ENCODE measurements at places on chromosomes 2 and 18.
A peak's percentile ranks its signal among the peaks of the same experiment; 100 is the strongest.

DNA sequence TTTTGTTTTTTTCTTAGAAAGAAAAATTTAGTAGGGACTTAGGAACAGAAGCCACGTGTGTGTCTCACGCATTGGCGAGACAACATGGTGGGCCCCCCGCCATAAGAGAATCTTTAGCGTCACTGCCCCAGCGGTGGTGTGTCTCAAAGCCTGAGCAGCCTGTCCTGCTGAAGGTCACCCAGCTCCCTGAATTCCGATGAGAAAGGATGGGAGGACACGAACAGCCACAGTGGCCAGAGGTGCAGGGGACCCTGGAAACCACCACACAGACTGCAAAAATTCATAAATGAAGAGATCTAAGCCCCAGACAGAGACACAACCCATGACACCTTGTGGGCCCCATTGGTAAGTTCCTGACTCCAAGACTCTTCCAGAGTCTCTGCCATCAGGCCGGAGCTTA, 266.1 kb upstream of the RAB6C start:
- DNase-seq, result no peak

DNA sequence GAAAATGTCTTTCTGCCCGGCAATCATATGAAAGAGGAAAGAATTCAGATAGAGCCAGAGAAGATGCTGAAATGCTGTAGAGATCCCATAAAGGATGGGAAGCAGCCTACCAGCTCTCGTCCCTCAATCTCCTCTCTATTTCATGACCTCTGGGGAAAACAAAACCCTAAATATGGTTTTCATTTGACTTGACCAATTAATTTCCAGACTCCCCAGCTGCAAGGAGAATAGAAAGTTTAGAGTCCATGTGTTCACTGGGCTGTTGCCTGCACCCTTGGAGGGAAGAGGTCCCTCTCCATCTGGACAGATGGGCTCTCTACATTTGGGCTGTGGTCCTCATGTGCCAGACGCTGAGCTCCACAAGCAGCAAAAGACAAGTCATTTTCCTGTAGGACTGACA, 40.6 kb downstream of the CAPN13 start:
- DNase-seq, result no peak

DNA sequence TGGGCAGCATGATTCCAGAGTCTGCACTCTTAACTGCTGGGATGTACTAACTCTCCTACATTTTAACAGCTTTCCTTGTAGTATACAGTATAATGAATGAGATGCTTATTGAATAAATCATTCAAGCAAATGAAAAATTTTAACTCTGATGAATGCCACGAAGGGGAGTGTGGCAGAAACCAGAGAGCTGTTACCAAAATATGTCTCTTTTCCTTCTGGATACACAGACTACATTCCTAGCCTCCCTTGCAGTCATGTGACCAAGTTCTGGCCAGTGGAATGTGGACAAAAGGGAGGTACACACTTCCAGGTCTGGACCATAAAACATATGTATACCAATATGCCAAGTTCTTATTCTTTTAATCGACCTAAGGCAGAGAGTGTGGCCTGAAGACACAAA, 1.7 kb upstream of the EML4 start:
- no peak for DNase-seq

GRCh38 chr2:117336496-117336895, 478.0 kb upstream of the DDX18 start:
- DNase-seq, result no peak

DNA sequence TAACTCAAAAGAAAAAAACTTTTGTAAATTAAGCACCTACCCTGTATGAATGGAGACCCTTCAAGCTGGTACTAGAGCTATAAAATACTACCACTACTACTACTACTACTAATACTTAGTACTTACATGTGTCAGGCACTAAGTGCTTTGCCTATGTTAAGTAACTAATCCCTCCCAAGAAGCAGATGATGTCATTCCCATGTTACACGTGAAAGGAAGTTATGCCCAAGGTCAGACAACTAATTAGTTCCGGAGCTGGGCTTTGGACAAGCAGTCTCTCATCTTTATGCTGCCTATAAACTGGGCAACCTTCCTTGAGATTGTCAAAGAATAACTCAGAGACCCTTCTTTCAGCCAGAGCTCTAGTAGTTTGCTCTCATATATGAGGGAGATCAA, 13.9 kb upstream of the ATP6V1B1 start:
- no peak for DNase-seq

DNA sequence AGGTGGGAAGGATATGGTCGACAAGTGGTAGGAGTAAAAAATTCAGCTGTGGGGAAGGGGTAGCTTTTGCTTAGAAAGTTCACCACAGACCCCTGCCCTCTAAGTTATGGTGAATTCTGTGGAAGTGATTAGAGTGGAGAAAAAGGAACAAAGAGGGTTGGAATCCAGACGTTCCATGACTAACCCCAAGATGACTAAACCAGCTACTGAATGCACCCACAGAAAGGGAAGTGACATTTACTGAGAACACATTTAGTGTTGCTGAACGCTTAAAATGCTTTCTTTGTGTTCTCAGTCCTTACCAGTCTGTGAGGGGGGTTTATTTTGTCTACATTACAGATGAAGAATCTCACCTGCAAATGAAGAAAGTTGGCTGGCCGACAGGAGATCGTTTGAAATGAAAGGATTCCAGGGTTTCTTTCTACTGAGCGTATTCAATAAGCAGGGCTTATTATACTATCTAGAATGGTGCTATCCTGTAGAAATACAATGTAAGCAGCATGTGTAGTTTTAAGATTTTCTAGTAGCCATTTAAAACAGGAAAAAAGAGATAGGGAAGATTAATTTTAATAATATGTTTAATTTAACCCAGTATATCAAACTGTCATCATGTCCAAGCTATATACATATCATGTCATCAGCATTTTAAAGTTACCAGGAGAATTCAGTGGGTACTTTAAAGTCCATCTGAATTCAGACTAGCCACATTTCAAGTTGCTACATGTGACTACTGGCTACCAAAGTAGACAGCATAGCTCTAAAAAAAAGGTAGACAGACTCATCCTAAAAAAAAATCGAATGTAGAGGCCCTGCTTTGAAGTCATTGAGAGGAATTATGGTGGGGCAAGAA, 60.1 kb downstream of the LIMS1 start:
- no peak for DNase-seq

DNA sequence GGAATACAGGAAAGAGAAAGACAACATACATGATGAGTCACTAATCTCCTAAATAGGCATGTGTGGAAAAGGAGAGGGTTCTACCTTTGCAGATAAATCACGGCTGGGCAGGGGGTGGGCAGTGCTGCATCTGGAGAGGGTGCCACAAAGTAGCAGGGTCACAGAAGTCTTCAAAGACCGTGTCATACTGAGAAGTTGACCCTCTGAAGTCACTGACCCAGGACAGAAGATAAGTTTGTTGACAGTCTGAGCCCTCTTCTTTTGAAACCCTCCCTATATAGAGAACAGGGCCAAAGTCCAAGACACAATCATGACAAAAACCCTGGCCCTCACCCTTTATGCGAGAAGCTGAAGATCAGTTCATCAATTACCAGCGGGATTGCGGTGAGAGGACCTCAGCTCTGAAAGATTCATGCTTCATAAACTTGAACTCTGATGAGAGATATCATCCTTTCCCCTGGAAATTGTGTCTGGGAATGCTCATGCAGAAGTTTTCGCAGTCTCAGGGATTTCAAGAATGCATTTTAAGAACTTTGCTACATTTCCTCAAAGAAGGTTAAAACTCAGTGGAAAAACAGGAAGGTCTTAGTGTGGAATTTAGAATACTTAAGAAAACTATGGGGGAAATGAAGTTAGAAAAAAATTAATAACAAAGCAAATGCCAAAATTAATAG, 129.5 kb downstream of the FAM124B start:
- no peak for DNase-seq

DNA sequence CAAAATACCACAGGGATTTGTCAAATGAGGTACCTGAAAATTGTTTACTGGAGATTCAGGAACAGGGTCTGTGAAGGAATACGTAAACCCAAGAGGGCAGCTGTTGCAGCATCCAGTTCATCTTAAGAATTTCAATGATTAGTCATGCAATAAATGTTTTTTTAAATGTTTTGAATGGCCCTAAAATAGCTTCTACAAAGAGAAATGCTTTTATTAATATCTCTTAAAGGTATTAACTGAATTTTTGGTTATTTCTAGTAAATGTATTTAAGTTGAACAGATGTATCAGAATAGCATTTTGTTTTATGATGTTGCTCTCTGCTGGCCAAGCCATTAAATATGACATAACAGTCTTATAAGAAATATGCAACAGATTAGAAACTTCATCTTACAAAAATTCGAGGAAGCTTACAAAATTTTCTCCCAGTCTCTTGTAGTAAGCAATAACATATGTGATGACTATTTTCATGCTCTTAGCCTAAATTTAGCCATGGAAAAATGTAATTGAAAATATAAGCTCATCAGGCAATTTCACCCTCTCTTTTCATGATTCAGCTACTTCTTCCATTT, 863.9 kb downstream of the SUCLG1 start:
- DNase-seq, result no peak

DNA sequence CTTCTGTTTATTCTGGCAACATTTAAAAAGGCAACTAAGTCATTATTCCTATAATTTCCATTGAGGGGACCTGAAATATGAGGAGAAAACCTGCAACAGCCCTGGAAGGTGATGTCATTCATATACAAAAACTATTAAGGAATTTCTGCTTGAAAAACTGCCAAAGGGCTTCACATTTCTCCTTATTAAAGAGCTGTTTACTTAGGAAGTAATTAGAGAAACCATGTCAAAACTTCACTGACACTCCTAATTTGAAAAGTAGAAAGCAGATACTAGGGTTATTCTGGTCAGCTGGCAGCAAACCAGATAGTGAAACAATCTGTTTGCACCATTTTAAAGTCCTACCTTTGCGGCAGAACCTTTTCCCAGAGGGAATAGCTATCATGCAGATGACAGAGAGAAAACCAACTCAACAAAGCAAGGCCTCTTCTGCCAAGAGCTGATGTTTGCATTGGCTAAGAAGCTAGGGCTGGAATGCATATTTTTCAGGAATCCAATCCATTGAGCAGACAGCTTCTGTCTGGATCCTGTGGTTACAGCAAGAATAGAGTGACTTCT, 592.2 kb upstream of the SYT4 start:
- DNase-seq, result no peak

- no peak for DNase-seq
These were observed 137.8 kb upstream of the GYPC start for GRCh38 chr2:126518196-126518595.

- no peak for DNase-seq
These were observed 1285.7 kb downstream of the CNTNAP5 start for GRCh38 chr2:125310657-125311364.

- DNase-seq, result peak; percentile 37
These were observed 73.9 kb upstream of the TAF1B start for GRCh38 chr2:9769171-9770005.

GRCh38 chr2:8452296-8452695, 229.6 kb upstream of the ID2 start:
- no peak for DNase-seq

GRCh38 chr2:24181849-24182248, 7.0 kb downstream of the FAM228A start:
- no peak for DNase-seq

DNA sequence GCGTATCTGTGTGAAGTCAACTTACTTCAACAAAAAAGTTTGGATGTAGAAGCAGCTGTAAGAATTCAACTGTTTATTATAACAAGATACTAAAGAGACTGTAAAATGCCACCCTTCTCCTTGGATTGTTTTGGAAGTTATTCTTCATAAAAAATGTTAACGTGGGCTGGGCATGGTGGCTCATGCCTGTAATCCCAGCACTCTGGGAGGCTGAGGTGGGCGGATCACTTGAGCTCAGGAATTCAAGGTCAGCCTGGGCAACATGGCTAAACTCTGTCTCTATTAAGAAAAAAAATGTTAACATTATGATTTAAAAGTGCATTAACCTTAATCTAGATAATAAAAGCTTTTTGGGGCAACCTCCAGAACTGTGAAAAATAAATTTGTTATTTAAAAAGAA, 7.7 kb downstream of the CIAO1 start:
- DNase-seq, result no peak

DNA sequence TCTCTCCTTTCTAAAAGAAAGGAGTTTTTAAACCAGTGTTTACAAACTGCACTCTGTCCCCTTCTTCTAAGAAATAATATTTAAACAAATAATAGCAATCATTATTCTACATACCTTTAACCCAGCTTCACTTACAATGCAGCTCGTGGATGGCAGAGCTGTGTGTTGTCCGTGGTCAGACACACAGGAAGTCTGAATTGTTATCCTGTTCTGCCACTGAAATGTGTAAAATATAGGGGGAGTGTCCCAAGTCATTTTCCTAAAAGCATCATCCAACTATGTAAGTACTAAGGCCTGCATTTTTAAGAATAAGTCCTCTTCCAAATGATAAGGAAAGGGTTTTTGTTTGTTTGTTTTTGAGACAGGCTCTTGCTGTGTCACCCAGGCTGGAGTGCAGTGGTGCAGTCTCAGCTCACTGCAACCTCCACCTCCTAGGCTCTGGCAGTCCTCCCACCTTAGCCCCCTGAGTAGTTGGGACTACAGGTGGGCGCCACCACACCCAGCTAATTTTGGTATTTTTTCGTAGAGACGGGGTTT, 2.7 kb upstream of the PPP4R1 start:
- no peak for DNase-seq

DNA sequence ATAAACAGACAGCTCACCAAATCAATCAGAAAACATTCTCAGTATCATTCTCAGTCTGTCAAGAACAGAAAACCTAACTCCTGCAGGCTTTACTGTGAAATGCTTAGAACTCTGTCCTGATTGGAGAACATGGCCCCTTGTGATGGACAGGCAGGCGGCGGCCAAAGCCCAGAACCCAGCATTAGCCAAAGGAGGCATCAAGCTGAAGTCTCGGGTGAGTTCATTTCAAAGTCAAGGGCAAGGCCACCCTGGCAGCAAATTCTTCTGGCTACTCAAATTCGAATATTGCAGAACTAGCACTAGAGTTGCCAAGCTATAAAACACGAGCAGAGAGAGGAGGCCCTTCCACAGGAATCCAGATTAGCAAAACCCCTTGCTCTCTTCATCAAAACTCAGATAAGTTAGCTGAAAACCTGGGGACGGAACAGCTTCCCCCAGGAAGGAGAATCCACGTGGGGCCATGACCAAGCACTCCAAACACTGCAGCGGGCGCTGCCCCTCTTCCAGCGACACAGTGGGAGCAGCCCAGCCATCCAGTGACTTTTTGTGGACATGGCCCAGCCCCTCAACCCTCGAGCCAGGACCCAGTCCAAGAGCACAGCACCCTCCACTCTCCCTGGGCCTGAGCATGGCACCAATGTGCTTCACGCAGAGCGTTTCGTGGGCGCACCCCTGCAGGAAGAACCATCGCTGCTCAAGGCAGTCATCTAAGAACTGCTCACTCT, 98.6 kb downstream of the HDAC4 start:
- DNase-seq, result no peak

DNA sequence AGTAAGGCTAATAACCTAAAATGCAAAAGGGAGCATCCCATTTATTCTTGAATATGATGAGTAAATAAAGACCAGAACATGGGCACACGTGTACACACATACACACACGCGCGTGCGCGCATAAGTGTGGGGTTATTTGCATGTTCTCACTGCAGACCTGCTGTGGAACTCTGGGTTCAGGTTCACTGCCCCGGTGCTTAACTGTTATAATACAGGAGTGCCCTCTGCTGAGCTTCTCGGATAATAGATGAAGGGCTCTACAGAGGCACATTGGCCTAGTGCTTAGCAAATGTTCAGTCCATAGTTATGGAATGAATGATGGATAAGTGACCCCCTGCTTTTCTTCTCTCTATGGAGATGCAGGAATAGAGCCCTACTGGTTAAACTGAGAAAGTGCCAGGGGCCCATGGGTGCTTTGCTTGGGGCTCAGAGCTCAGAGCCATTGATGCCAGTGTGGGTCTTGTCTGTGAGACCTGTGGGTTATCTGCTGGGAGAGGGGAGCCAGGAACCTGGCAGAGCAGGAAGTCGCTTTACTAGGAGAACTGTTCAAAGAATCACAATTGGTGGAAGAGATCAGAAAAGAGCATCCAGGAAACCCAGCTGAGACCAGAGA, 3.6 kb upstream of the ARL4C start:
- DNase-seq, result peak; percentile 53
